Forelimb muscle (tissue), 1 donor: ENCODE measurements at places on chromosomes 5 and 9.

- DNase-seq = no peak
Observed at GRCh38 chr5:107243220-107243579, 427.5 kb downstream of the EFNA5 start.

GRCh38 chr5:105789246-105789645 lies 1881.5 kb downstream of the EFNA5 start:
- DNase-seq = no peak

GRCh38 chr5:1780614-1780930 lies 19.1 kb downstream of the MRPL36 start:
- DNase-seq = no peak

DNA sequence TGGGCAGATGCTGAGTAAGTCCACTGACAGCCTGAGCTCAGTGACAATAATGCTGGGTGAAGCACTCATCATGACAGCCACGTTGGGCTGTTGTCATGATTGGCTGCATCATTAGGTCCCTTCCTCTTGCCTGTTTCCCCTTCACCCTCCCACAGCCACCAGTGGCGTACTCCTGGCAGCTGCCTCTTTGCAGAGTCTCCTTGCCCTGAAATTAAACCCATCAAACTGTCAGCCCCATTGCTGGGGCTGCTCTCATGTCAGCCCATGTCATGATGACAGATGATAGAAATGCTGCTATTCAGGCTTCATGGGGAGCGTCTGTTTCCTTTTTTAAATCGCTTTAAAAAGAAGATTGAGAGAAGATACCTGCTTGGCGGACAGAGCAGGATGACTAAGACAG lies 327.4 kb downstream of the AGTPBP1 start:
- DNase-seq = no peak

DNA sequence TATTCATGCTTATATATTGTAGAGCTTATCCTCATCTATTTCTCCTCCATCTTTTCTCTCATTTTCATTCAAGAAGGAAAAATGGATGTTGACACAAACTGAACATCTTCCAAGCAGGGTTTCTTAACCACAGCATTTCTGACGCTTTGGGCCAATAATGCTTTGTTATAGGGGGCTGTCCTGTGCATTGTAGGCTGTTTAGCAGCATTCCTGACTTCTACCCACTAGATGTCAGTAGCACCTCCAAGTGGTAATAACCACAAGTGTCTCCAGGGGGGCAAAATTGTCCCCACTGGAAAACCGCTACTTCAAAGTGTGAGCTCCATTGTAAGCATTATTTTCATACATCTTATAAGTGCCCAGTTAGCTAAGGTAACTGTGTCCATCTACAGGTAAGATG lies 2.6 kb upstream of the TXNDC8 start:
- DNase-seq = no peak

DNA sequence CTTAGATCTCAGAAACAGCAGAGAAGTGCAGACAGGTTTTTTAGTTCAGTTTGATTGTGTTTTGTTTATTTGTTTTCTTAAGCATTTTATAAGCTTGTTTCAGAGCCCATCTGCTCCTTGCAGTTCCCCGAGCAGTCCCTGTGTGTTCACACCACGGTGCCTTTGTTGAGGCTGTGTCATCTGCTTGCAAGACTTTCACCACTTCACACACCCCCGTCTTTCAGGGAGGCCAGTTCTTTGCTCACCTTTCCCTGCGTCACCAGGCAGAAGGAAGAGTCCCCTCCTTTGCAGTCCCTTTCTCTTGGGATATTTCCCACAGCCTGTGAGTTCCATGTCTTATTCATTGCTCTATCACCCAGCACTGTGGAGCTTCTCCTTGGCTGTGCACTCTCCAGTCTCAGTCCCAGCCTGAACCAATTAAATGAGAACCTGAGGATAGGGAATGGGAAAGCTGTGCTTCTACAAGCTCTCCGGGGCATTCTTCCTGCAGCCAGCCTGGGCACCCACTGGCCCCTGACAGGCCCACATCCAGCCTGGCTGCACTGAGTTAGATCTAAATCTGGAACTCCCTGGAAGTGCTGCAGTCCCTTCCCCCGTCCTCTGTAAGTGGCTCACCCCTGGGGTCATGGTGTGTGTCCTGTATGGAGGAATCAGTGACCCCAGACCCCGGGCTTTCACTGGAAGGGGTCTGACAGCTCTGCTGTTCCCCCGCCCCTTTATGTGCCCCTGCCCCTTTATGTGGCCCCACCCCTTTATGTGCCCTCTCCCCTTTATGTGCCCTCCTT lies 5.5 kb downstream of the MVB12B start:
- no peak for DNase-seq

DNA sequence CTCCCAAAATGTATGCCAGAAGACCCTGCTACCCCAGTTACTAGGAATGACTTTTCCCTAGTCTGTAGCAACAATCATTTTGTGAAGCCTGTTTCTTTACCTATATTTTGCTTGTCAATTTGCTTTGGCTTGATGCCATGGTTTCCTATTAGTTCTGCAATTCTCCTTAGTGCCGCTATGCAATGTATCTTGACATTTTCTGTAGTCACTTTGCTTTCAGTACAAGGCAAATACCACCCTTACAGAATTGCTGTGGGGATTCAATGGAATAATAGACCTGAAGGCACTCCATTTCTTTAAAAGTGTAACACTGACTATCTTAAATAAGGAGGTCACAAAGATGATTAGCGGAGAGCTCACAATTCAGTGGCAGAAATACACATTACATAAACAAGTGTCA lies 291.1 kb downstream of the NR2F1-AS1 start:
- no peak for DNase-seq
